ENCODE measurements at places on chromosomes 16 and 17.

DNA sequence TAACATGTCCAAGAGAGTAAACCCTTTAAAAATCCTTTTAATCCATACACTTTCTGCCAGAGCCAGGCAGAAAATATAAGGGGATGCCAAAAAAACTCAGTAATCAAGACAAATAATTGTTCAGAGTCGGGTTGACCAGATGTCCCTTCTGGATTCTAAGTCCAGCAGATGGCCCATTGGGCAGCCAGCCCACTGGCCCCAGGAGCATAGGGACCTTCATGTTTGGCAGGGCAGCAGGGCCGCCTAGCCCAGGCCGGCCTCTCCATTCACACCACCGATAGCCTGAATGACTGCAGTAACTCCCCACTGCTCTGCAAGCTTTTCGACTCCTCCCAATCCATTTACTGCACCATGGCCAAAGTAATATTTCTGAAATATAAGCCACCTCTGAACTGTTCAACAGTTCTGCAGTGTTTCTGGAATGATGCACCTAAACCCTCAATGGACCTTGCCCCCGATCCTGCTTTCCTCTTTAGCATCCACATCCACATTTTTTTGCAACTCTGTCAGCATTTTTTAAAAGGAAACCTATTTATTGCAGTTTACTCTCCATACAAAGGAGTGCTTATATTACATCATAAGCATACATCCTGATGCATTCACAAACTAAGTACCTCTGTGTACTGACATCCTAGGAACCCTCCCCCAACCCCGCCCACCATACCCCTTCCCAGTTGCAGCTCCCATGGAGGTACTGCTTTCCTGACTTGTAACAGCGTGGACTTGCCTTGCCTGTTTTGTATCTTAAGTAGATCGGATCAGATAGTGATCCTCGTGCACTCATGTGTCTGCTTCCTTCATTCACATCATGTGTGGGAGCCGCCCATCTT is 46.4 kb downstream of the LDHD start:
- no peak for DNase-seq

- no peak for DNase-seq
These were observed 763 bp upstream of the TOM1L1 start for GRCh38 chr17:54899721-54900456.

DNA sequence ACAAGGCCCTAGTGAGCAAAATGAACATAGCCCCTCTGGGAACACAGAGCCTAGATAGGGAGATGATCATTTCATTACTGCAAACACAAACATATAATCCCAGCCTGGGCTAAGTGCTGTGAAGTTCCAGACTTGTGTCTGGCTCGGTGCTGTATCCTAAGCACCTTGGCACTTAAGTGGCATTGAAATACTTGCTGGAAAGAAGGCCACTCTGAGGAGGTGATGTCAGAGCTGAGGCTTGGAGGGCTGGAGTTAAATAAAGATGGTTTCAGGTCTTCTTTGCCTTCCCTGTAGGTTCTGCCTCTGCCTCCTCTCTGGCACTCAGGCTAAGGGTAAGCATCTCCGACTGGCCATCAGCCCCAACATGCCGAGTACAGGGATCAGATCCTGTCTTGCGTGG is 2.4 kb upstream of the CACNA1G start:
- DNase-seq, result no peak

GRCh38 chr16:81517629-81518438 is 73.2 kb downstream of the CMIP start:
- DNase-seq, result no peak

- DNase-seq, result no peak
These were observed 13.3 kb downstream of the NQO1 start for GRCh38 chr16:69712914-69713581.

DNA sequence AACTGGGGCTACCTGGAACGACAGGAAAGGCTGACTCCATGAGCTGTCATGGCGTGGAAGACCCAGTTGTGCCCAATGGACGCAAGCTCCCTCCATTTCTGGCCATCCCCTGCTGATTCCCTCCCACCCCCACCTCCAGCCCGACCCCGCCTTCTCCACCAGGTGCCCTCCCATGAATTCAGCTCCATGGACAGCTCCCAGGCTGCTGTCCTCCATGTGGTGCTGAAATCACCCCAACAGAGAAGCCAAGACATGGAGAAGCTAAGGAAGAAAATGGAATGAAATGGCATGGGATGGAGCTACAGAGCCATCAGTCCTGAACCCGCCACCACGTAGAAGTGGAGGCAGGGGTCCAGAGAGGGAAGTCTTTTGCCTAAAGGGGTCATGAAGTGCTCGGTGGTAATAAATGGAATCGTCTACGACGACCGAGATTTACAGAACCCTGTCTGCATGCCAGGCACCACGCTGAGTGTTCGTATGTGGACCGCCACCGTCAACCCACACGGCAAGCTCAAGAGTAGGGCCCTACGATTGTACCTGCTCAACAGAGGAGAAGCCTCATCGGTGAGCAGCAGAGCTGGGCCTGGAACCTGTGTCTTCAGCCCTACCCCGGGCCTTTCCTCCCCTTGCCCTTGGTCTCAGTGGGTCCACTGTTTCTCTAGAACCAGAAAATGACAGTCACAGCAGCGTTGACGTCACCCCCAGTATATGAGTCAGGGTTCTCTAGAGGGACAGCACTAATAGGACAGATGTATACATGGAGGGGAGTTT is 9.3 kb upstream of the ZC3H18 start:
- no peak for DNase-seq

DNA sequence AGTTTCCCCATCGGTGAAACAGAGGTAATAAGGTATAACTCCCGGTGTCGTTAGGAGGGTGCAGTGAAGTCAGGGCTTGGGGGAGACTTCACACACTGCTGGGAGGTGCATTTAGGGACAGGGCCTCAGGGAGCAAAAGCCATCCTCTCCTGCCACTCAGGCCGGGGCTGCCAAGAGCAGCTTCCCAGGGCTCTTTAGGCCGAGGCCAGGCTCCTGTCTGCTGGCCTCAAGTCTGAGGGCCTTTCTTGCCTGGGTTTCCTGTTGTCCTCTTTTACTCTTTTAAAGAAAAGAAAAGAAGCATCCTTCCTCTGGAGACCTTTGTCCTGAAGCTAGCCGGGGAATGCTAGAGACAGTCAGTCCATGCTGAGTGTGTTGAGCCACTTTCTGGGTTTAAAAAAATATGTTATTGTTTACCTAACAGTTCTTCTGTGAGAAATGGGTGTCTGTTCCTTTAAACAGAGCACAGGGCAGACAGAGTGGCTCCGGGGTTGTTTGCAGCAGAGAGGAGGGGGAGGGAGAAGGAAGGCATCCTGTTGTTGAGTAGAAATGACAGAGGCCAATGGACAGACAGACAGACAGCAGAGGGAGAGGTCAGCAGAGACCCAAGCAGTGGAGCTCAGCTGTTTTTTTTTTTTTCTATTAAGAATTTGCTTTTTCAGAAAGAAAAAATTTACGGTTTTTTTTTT is 79.1 kb downstream of the C17orf67 start:
- no peak for DNase-seq

DNA sequence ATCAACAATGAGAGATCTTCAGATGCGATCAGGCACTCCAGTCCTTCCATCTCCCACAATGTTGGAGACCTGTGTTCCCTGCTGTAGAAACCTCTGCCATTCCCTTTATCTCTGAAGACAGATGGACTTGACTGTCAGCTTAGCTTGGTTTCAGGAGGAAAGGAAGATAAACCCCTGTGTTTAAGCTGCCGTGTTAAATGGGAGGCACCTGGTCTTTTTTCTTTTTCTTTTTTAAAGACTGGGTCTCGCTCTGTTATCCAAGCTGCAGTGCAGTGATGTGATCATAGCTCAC is 63.1 kb downstream of the USP22 start:
- DNase-seq, result no peak

DNA sequence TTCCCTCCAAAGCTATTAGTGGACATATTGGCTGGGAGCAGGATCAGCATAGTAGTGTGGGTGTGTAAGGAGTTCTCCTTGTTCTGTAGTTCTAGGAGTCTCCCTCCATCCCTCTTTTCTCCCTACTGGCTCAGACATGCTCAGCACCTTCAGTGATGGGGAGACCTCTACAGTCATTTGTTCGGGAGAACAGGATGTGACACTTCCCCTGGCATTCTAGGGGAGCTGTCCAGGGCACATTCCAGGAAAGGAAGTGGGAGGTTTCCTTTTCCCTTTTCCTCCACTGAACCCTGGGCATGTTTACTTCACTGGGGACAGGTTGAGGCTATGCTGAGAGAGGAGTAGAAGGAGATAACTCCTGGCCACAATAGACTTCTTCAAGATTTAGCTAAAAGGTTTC is 86.5 kb downstream of the MYH13 start:
- no peak for DNase-seq

DNA sequence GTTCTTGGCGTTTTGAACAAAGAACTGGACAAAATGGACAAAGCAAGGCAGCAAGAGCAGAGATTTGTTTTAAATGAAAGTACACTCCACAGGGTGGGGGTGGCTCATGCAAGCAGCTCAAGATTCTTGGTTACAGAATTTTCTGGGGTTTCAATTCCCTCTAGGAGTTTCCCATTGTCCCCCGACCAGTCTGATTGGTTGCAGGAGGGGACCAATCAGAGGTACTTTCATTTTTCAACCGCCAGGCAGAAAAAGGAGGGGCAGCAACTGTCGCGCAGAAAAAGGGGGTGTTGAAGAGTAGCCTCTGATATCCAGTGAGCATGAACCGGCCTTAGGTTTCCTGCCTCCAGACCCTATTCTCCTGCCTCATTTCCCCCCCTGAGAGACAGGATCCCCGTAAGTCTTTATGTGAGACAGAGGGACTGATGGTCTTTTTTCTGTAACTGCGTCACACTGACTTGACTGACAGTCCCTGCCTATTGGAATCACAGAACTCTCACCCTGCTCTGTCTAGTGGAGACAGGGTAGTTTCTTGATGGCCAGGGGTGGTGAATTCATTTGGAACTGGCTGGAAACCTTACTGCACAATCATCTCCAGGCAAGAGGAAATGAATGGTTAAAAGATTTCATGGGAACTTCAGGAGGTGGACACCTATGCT is 59.4 kb upstream of the ALOX12 start:
- DNase-seq, result no peak

DNA sequence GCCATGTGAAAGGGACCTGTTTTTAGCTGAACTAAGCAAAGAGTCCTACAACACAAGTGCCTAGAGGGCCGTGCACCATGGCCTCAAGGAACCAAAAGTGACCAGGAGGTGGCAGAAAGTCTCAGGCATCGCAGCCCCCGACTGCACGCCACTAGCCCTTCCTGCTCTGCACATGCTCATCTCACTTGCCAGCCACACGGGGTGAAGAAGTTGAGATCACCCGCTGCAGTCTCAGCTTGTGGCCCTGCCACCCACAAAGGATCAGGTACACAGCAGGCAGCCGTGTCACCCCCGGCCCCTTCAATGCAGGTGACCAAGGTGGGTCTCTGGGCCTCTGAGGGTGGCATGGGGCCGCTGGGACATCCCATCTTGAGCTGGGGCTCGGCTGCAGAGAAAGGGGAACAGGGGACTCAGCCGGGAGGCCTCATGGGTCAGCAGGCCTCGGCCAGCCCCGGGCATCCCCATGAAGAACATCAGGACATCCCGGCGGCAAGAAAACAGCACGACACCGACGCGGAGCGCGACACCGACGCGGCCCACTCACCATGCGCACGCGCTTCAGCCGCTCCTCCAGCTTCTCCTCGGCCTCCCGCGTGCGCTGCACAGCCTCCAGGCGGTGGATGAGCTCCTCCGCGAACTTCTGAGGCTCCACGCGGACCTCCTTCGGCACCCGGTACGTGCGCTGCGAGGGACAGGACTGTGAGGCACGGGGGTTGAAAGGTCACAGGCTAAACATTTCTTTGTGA is 21.0 kb downstream of the PDIA2 start:
- DNase-seq, result no peak

DNA sequence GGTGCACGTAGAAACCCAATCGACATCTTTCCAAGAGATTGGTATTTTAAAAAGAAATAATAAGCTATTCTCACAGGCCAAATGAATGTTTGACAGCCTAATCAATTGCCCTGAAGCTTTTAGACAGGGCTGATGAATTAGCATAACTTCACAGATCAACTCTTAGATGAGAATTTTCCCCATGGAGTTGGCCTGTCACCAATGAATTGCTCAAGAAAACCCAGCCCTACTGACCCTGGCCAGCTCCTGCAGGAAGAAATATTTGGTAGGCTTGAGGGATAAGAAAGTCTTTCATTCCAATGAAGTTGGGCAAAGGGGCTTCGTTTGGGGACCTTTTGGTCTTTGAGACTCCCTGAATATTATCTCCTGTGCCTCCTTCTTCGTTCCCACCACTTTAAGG is 23.4 kb upstream of the SEC14L1 start:
- no peak for DNase-seq

DNA sequence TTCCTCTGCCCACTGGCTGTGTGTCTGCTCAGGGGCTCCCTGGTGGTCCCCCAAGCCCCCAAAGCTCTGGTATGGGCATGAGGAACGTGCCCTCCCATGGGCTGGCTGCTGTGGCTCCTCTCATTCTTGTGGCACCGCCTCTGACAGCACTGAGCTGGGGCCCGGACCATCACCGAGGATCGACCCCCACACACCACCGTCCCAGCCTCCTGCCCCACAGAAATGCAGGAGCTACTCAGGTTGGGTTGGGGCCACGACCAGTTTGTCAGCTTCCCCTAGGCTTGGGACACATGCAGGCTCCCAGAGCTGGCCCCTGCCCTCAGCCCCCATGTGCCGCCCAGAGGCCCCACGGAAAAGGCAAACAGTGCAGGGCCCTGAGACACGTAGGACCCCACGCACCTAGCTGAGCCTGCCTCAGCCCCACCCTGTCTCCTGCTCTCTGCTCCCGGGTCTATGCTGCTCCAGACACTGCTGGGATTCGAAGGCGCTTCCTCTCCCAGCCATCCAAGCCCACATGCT is 3.3 kb upstream of the CASKIN1 start:
- no peak for DNase-seq

DNA sequence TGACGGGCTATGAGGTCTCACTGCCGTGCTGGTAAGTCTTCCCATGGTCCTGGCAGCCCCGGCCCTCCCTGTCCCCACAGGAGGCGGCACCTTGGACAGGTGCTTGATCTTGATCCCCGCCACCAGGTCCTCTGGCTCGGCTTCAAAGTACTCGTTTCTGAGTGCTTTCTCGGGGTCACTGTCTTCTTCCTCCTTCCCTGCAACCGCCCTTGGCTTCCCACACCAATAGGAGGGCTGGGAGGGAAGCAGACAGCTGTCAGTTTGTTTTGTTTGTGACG is 31.9 kb upstream of the RNPS1 start:
- no peak for DNase-seq

DNA sequence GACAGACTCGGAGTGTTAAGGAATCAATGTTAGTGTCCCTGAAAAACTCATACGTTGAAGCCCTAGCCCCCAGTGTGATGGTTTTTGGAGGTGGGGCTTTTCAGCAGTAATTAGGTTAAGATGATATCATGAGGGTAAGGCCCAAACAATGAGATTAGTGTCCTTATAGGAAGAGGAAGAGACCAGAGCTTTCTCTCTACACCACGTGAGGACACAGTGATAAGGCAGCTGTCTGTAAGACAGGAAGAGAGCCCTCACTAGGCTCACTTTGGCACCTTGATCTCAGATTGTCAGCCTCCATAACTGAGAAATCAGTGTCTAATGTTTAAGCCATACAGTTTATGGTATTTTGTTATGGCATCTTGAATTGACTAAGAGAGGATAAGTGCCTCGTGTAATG is 403.2 kb downstream of the NPIPA7 start:
- no peak for DNase-seq

GRCh38 chr17:65013613-65014391 is 42.7 kb downstream of the GNA13 start:
- no peak for DNase-seq

GRCh38 chr17:76539631-76540271 is at the start of gene PRCD:
Gene PRCD (plus strand): TSS chr17:76540044. CDS start chr17:76540142, 98 bp downstream.
- DNase-seq, result no peak

Measured in activated gamma-delta T cell (primary cell).